Activated B cell treated with CpG ODN at 0.5 μM for 24 hours (primary cell): ENCODE measurements at places on chromosomes 3 and 15.

DNA sequence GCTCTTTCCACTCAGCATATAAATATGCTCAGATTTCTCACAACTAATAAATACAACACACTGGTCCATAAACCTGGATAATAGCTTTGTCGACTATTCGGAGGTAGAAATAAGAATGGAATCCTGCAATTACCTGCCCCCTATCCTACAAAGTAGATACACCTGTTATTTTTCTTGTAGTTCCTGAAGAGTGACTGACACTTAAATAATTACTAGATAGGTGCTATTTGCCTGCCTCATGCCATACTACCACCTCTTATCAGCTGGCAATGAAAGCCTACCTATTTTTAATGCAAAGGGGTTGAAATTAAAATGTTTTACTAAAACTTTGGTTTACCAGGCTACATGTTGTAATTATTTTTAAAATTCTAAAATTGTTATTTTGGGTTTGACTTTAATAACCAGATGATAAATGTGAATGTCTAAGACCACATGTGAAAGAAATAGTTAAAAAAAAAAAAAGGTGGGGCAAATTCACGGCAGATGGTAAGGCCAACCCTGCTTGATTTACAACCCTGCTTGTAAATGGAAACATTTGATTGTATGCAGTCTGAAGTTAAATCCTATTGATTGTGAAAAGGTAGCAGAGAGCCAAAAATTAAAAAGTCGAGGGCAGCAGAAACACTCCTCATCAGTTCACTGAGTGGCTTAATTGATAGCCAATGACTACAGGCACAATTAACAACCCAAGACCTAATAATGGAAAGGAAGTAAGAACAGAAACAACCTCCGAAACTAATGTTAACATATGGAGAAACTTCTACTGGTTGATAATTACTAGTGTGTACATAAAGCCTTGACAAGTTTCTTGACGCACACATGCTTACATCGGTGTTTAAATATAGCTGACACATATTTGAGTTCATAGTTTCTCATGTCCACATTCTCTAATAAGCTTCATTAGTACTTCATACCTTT lies 8.9 kb downstream of the PEAK1 start:
- DNase-seq, result no peak

DNA sequence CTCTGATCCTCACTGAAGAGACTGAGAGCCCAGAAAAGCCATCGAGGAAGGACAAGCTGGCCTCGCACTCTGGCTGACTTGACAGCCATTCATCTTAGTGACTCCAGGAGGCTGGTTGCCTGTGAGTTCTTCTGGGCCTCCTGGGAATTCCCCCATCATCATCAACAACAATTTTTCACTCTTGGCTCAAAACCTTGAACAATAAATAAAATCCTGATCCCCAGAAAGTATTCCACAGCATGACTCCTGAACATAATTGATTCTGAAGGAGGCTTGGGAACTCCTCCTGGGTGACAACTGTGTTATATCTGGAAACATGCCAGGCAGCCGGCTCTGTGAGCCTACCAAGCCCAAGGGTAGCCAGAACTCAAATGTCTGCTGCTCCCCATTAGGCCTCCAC lies 188.6 kb downstream of the SHQ1 start:
- no peak for DNase-seq

GRCh38 chr3:191500892-191501291 lies 39.9 kb downstream of the PYDC2 start:
- DNase-seq, result no peak

DNA sequence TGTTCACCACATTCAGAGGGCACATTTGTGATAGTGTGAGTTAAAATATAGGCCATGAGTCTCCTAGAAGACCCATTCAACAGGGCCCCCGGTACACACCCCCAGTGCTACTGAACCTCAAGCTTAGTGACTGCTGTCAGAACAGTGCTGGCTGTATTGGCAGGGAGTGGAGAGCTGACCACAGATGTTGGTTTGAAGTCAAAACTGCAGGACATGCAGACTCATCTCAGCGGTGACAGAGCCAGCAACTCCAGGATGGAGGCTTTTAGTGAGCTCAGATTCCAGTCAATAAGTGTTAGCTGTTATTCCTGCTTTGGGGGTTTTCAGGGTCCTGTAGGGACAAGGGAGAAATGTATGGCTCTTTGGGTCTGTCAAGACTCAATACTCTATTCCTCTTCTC lies 29.1 kb downstream of the PRR20G start:
- no peak for DNase-seq

- DNase-seq, result no peak
Observed at GRCh38 chr3:191123946-191124345, 75.1 kb upstream of the OSTN start.

GRCh38 chr3:150739200-150739863 lies 23.6 kb downstream of the SIAH2 start:
- no peak for DNase-seq

- DNase-seq, result no peak
Observed at GRCh38 chr15:74460298-74460697, 662 bp downstream of the UBL7 start.

DNA sequence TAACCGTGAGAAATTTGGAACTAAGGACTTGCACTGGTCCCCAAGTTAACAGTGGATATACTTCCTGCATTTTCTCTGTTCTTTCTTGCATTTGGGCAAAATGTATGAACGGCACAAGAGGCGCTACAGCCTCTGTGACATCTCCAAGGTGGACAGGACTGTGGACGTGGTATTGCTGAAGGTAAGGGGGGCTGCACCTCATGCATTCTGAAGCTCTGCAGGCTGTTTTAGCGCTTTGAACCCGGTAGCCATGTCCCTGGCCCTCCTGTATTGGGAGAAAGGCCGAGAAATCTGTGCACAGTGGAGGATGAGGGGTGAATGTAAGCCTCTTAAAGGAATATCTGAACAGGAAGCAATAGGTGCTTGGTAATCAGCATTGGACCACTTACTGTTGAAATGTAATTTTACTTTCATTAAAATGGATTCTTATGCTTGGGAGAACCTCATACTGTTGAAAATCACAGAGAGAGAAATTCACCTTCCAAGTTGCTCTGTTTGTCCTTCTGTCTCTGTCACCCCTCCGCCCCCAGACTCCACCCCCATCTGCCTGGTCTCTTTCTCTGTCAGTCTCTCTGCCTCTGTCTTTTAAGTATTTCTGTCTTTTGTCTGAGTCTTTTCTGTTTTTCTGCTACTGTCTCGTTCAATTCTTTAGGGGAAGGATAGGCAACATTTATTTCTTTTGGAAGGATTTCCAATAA lies 174.6 kb downstream of the KLHL25 start:
- no peak for DNase-seq

DNA sequence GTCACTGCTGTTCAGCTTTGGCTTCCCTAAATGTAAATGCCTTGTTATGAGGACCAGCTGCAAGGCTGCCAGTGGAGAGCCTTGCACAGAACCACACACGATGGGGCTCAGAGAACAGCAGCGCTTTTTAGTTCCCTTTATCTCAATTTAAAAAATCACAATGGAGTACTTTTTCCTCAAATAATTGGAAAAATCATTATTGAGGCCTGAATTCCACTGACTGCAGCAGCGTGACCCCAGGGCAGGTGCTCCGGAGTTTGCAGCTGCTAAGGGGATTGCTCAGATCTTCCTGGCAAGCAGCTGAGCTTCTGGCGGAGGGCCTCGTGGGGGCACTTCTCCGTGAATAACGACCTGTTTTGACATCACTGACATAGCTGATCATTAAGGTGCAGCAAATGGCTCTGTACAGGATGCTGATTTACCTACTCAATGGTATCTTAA lies 245.6 kb upstream of the TRIM42 start:
- no peak for DNase-seq

DNA sequence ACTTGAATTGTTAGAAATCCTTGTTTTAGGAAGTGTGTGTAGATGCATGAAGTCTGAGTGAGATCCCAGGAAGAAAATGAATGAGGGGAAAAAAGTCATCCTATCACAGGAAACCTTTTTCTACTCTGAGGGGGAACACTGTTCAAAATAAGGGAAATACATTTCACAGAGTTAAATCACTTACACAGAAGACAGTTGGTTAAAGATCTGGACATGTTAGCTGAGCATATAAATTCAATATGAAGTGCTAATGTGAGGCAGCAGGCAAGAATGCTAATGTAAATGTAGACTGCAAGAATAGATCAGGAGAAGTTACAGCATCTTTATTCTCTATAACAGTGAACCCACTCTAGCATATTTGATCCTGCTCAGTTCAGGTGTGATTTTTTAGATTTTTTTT lies 2.6 kb downstream of the TBCCD1 start:
- no peak for DNase-seq

DNA sequence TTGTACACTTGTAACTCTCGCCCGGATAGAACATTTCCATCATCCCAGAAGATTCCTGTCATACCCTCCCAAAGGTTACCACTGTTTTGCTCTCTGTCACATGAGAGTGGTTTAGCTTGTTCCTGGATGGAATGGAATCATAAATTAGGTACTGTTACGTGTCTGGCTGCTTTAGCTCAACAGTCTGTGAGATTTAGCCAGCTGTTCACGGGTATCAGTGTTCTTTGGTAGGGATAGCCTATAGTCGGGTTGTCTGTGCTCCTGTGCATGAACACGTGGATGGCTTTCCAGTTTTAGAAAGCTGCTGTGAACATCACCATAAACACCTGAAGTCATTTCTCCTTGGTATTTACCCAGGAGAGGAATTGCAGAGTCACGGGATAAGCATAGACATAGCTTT lies 58.2 kb upstream of the NR2C2 start:
- DNase-seq, result no peak

- no peak for DNase-seq
Observed at GRCh38 chr15:90711418-90711824, 5.7 kb upstream of the BLM start.

DNA sequence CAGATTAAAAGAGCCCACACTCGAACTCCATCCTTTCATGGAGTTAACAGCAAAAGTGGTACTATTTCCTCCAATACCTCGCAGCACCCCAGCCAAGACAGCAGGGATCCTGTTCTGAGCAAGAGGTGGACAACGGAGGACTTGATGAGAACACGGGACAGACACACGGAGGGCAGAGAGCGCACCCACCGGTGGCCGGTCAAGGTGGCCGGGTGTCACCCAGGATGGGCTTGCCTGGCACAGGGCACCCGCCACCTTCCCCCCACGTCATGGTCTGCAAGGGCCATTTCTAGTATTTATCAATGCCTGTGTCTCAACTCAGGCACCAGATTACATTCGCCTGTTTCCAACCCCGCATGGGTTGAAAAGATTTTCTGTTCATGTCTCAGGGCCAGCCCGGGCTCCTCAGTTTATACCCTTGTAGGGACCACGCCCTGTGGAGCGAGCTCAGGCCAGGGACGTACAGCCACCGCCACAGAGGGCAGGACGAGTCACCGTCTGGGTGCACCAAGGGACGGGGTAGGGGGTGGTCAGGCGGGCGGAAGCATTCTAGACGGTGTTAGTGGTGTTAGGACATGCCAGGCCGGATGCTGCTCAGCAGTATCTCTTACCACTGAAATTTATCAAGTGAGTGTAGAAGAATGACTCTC lies 64.2 kb downstream of the CYFIP1 start:
- no peak for DNase-seq
